ENCODE measurements at places on chromosomes 2 and 18. TPM values are rescaled to one million over a fixed set of nuclear protein-coding genes. Genes with fewer than 3 reads are reported as not detected.

- no peak for DNase-seq
Measured at GRCh38 chr2:132656266-132656975, 13.6 kb downstream of the LYPD1 start.

GRCh38 chr2:225282858-225283710 is 116.4 kb upstream of the NYAP2 start:
- no peak for DNase-seq

- DNase-seq = no peak
Measured at GRCh38 chr2:58067001-58067400, 20.4 kb downstream of the VRK2 start.

- no peak for DNase-seq
Measured at GRCh38 chr2:241064008-241064801, 37.9 kb downstream of the MTERF4 start.

- DNase-seq = no peak
Measured at GRCh38 chr18:7608781-7609201, 41.7 kb downstream of the PTPRM start.

The FSHR gene
- not detected for polyA plus RNA-seq

- DNase-seq = no peak
Measured at GRCh38 chr2:17270894-17271293, 247.3 kb downstream of the RAD51AP2 start.

The FEV gene
- polyA plus RNA-seq = not detected

DNA sequence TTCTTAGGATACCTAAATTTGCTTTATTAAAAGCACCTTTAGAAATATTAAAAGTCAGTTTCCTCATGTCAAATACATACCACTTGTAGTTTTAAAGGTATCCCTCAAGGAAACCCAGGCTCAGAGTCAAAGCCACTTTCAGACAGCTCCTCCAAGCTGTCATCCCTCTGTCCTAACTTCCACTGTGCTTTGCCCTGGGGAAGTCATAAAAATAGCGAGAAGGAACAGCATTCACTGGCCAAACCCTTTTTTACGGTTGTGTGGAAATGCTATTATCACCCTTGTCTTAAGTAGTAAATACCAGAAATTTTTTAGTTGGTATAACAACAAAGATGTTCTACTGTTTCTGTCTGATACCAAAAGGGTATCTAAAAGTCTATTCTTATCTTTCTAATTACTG is 680.5 kb downstream of the ZEB2 start:
- no peak for DNase-seq

GRCh38 chr18:9947248-9947647 is 33.4 kb downstream of the VAPA start:
- DNase-seq = no peak

The IL36G gene
- 0.67 TPM for polyA plus RNA-seq
